Occipital lobe (tissue), 3 donors: ENCODE measurements at places on chromosomes 1 and 21. TPM values are rescaled to one million over a fixed set of nuclear protein-coding genes. Genes with fewer than 3 reads are reported as not detected.
A peak's percentile ranks its signal among the peaks of the same experiment; 100 is the strongest.

DNA sequence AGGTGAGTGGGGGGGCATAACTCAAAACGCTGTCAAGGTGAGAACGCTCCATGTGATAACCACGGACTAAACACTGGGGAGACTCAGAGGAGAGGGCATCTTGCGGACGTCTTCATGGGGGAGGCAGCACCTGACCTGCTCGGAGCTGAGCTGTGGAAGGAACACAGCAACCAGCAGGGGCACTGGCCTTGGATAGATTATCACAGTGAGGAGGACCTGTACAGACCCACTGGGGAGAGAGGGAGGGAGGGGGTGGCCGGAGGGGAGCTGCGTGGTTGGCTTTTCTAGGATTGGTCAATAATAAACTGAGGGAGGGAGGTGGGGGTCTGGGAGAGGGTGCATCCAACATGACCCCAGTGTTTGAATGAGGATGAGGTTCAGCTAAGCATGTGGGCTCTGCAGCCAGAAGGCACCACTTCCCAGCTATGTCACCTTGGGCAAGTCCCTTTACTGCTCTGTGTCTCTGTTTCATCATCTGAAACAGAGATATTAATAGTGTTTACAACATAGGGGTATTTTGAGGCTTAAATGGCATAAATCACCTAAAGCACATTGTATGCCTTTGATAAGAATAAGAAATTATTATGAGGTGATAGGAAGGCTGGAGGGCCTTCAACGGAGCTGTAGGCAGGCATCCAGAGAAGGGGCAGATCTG lies 123.3 kb downstream of the GRIK3 start:
- DNase-seq = no peak

GRCh38 chr1:235402457-235403200 lies 35.4 kb downstream of the TBCE start:
- DNase-seq = no peak

GRCh38 chr1:159009704-159010361 lies at the start of gene IFI16:
Gene IFI16 (plus strand): TSS chr1:159009907. CDS start chr1:159014681, 4,774 bp downstream.
- no peak for DNase-seq

Gene RAB3B
- 8.4 TPM for total RNA-seq

DNA sequence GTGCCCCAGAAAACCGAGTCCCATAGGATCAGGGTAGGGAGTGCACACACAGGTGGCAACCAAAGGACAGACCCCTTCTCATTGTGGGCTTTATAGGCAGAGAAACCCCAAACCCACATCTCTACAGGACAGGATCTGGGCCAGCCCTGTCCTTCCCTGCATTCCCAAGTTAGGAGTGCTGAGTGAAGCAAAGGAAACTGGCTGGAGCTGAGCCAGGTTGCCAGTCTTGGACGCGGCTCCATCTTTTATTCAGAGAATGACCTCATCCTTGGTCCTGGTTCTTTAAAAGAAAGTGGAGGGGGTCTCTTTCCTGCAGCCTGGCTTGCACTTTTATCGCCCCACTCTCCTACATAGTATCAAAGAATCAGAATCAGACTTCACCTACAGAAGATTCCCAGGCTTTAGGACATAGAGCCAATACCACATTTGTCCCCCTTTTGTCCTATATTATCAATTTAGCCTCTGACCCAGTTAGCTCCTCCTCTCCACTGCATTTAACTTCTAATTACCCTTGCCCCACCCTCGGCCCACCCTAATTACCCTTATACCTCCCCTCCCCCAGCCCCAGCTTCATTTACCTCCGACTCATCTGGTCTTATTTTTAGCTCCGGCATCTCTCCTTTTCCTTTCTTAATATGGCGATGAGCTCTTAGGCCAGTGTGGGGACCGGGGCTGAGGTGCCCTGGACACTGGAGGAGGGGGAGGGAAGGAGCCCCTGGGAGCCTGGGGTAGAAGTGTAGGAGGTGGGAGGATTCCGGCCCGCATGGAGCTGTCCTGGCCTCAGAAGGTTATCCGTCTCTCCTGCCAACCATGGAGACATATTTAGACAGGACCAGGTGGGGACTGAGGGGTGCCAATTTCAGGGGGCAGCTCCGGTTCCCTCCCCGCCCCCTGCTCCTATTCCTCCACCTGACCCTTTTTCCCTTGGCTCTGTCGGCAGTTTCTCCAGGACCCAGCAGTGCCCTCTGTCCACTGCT lies at the start of gene CASQ1:
TSS of gene CASQ1 (plus strand) at position 927 of the 977 bp plus-strand sequence. CDS start 177 bp downstream, outside the sequence.
- no peak for DNase-seq

DNA sequence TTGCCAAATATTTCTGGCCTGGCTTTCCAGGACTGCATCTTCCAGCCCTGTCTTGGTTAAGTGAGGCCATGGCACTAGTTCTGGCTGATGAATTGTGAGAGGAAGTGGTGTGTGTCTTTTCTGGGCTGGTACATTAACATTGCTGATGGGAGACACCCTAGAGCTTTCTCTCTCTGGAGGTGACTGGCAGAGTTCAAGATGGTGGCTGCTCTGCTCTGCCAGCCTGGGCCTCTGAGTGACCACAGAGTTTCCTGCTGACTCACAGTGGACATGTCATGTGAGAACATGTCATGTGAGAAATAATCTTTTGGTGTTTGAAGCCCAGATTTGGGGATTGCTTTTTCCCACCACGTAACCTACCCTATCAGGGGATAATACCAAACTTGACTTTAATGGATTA lies 218.0 kb upstream of the KIAA0040 start:
- no peak for DNase-seq

Gene AGO4
- 102 TPM for total RNA-seq

Gene TMOD4
- total RNA-seq = not detected

GRCh38 chr1:225737161-225737560 lies 40.5 kb upstream of the SRP9 start:
- DNase-seq = no peak

DNA sequence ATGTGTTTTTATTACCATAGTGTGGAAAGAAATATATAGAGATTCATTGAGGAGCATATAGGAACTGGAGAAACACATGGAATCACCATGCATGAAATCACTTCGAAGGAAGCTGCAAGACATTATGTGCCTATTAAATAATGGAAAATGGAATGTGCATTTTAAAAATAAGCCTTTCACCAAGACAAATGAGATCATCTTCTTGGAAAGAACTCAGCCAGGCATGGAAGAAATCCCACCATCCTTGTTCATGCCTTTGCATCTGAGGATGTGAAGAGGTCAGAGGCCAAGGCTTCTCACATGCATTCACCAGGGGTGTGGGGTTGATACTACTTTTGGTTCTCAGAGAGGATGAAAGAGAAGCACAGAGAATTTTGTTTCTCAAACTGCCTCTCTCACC lies 50.0 kb downstream of the C1orf198 start:
- no peak for DNase-seq

DNA sequence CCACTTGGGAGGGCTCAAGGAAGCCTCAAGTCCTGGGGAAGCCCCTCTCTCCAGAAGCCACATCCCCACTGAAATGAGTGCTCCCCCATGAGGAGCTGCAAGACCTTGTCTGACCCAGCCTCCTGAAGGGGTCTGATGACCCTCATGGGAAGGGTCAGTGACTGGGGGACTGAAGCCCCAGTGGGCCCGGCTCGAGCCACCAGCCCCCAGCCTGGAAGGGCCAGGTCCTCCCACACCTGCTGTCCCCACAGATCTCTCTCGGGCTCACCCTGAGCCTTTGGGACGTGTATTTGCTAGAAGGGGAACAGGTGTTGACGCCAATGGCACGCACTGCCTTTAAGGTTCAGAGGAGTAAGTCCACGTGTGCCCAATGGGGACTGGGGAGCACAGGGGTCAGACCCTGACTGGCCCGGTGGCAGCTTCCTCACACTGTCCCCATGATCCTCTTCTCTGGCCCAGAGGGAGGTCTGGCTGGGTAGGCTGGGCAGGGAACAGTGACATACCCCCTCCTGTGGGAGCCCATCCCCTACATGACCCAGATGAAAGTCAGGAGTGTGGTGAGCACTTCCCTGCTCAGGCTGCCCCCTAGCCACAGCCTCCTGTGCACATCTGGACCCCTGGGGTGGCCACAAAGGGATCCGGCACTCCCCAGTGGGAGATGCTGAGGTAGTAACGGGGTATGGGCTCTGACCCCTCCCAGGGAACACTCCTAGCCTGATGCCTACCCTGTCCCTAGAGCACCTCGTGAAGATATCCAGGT lies 12.4 kb upstream of the SRARP start:
- no peak for DNase-seq

- no peak for DNase-seq
Measured at GRCh38 chr1:200660719-200661118, 9.0 kb downstream of the DDX59 start.

DNA sequence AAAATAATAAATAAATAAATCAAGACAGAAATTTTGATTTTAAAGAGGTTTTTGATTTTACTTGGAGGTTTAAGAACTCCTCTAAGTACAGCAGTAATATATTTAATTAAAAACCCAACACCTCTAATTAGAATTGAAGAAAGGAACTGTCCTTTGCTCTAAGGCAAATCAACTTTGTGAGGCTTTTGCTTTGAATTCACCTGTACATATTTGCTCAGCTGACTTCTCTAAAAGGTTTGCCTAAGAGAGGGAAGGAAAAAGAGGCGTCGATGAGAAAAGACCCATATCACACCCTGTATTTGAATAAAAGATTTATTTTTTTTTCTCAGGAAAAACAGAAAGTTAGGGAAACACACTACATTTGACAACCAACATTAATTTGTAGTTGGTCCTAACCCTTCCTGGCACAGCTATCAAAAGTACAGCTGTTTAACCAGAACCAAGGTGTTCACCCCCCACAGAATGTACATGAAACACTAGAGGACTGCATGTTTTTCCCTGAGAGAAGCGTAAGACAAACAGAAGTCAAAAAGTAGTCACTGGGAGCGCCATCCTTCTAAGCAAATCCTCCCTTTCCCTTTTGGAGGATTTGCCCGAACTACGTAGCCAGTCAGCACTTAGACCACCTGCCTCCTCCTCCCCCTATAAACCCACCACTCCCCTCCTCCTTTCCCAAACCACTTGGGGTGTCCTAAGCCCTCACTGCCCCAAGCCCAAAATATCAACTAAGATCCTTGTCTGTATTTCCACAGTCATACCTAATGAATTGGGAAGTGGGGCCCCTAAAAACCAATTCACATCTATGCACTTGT lies 4.9 kb downstream of the MCL1 start:
- no peak for DNase-seq

DNA sequence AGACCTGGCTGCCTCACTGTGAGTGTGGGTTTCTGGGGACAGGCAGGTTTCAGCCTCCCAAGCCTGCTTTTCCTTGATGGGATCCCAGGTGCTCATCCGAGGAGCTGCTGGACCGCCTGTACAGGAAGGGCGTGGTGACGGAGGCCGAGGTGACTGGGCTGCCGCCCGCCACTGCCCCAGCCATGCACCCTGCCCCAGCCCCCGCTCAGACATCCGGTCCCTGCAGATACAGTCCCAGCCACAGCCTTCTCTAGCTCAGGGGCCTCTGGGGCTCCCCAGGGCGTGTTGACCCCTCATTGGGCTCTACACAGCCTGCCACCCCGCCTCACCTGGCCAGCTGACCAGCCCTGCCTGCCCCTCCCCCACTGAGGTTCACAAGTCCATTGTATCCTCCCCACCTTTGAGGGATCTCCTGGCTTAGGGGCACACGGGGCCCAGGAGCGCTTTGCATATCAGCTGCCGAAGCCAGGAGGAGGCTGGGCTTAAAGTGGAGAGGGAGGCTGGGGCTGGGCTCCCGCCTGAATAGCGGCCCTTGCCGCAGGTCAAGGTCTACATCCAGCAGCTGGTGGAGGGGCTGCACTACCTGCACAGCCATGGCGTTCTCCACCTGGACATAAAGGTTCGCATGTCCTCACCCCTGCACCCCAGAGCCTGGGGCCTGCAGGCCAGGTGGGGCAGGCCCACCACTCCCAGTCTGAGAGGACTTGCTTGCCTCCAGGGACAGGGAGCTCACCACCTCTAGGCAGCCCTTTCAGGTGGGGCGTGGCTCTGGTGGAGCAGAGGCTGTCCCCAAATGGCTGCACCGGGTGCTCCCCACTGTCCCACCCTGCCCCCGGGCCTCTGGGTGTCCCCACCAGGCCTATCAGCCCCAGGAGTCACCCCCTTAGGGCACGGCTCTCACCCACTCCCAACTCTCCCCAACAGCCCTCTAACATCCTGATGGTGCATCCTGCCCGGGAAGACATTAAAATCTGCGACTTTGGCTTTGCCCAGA lies 38.5 kb downstream of the TRIM11 start:
- DNase-seq = no peak

- DNase-seq = no peak
Measured at GRCh38 chr1:39352881-39353280, 138.6 kb upstream of the BMP8A start.

GRCh38 chr1:93609536-93609935 lies 72.1 kb downstream of the BCAR3 start:
- DNase-seq = no peak

DNA sequence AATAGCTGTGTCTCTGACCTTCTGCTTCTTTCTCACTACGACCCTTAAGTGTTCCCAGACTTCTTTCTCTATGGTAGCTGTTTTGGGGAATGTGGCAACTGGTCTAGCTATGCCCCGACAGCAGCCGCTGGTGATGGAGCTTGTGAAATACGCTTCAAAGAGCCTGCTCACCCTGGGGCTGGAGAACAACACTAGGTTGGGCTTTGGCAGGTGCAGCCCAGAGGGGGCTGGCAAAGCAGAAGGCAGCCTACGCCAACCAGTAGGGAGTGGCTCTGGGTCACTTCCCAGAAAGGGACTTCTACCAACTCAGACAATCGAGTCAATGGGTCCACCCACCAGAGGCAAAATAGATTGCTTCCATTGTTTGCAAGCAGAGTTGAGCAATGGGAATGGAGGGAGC lies 262.8 kb downstream of the LMO4 start:
- DNase-seq = no peak

Gene SYNC
- total RNA-seq = 4.1 TPM

GRCh38 chr1:209356976-209357377 lies 226.5 kb upstream of the CAMK1G start:
- no peak for DNase-seq

- no peak for DNase-seq
Measured at GRCh38 chr21:37764691-37765090, 151.6 kb downstream of the KCNJ6 start.

Gene PSMB2
- total RNA-seq = 17.8 TPM

Gene TMEM82
- not detected for total RNA-seq

Gene KCND3
- 12.6 TPM for total RNA-seq

Gene MFAP2
- 5.6 TPM for total RNA-seq

DNA sequence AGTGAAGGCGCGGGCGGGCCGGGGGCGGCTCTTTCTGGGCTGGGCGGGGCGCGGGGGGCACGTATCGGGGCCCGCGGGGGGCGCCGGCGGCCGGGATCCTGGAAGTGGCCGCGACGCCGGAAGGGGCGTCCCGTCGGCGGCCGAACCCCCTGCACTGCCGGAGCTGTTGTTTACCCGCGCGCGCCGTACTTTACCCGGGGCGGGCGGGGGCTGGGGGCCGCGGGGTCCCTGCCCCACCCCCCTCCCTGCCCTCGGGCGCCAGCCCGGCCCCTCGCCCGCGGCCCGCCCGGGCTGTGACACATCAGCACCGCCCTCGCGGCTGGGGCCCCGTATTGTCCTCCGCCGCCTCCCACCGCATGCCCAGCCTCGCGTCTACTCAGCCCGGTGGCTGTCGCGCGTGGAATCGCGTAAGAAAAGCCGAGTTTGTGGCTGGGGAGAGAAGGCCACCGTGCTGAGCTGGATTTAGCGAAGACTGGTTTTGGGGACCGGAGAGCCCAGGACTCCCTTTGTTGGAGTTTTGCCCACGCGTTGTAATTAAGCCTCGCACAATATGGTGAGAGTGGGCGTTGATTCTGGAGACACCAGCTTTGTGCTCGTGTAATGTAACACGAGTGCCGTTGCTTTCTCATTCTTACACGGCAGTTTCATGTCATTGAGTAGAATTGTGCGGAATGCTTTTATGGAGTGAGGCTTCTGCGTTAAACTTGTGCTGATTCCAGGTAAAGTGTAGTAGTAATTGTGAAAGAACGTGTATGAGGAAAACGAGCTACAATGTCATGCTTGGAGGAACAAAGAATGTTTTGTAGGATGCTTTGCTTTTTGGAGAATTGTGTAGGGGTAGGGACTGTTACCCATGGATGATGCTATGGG lies 559 bp downstream of the BACH1 start:
- DNase-seq = peak; percentile 37
